ENCODE measurements at places on chromosomes 11 and 22.

GRCh38 chr11:91796999-91797398, 427.6 kb upstream of the FAT3 start:
- DNase-seq = no peak

DNA sequence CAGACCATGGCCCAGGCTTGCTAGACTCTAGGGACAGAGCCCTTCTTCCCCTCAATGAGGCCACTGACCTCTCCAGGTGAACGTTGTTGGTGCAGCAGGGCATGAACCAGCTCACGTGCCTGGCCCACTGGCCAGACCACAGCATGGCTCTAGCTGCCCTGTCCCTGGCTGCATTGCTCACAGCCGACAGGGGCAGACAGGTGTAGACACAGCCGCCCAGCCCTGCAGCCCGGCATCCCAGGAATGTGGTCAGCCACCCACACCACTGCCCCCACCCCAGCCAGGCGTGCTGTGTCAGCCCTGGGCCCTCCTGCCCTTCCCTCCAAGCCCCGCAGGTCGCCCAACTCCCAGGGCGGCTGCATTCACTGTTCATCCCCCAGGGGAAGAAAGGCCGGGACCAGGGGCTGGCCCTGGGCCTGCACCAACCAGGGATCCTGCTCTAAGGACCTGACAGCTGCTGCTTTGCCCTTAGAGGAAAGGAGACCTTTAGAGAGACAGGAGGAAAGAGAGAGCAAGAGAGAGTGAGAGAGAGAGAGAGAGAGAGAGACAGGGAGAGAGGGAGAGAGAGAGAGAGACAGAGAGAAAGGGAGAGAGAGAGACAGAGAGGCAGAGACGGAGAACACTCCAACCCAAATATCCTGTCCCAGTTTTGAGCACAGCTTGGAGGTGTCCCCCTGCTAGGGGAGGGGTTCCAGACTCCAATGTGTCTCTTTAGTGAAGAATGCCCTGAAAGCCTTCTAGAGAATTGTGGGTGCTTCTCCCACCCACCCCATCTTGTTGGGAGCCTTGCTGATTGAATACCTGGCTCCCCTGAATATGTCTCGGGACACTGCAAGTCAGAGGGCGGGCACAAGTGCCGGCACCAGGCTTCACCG, 44.2 kb upstream of the LINC01488 start:
- DNase-seq = no peak

DNA sequence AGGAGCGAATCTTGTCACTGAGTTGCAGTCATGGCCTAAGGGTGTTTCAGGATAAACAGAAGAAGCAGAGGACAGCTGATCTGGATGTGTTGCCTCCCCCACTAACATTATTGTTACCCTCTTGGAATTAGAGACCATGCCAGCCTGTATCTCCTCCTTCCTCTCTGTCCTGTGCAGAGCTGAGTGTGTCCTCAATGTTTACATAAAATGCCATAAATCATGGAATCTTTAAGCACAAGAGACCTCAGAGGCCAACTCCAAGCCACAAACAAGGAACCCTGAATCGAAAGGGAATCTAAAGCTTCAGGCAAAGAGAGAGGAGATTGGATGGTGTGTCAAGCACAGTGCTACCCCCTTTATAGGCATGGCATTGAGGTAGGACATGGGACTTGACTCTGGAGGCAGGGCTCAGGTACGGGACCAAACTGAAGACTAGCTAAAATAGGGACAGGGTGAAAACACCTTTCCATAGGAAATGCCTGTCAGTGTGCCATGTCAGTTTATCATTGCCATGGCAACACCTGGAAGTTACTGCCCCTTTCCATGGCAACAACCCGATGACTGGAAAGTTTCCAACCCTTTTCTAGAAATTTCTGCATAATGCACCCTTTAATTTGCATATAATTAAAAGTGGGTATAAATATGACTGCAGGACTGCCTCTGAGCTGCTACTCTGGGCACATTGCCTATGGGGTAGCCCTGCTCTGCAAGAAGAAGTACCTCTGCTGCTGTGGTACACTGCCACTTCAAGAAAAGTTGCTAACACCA, 489.7 kb downstream of the MIAT start:
- no peak for DNase-seq

DNA sequence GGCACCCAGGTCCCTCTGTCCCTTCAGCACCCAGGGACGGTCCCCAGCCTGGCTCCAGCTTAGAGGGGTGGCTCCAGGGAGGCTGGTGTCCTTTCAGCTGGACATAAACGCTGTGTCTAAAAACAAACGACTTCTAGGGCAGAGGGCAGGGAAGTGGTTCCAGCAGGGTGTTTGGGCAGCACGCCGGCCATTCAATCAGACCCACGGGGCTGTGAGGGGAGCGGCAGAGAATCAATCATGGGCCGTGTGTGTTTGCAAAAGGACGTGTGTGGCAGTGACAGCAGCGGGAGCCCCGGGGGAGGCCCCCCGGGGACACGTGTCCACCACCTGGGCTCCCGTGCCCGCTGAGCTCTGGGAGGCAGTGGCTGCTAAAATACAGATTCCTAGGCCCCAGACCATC, 127.7 kb downstream of the MN1 start:
- DNase-seq = no peak

- DNase-seq = no peak
Measured at GRCh38 chr11:33734441-33735270, 1.6 kb downstream of the CD59 start.

GRCh38 chr11:8328231-8328794, 64.6 kb upstream of the LMO1 start:
- DNase-seq = no peak

- no peak for DNase-seq
Measured at GRCh38 chr11:34627197-34627596, 6.3 kb downstream of the EHF start.

DNA sequence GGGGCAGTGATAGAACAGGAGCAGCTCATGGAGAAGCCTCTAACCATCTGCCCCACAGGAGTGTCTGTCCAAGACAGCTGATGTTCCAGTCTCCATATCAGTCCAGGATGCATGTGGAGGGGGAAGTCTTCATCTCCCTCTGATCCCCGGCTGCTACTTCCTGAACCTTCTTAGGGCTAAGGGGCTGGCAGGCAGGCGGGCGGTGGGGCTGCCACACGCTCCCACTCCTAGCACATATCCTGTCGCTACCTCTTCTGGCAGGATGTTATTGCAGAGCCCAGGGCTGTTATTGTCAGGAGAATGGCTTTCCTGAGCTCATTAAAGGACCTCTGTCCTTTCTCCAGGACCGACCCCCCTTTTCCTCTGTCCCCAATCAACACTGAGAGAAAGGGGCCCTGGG, 25.4 kb downstream of the LRRC55 start:
- DNase-seq = no peak

GRCh38 chr22:28171115-28171514, 252.1 kb upstream of the PITPNB start:
- no peak for DNase-seq

DNA sequence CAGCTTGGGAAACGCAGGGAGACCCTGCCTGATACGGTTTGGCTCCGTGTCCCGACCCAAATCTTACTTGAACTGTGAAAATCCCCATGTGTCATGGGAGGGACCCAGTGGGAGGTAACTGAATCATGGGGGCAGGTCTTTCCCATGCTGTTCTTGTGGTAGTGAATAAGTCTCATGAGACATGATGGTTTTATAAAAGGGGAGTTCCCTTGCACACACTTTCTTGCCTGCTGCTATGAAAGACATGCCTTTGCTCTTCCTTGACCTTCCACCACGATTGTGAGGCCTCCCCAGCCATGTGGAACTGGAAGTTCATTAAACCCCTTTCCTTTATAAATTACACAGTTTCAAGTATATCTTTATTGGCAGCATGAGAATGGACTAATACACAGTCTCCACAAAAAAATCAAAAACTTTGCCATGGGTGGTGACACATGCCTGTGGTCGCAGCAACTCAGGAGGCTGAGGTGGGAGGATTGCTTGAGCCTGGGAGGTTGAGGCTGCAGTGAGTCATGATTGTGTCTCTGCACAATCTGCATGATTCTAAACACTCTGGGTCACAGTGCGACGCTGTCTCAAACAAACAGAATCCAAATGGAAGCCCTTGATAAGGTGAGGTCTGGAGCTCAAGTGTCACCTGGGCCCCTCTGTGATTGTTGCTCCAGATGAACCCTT, 34.9 kb downstream of the SYN3 start:
- no peak for DNase-seq
